ENCODE measurements at places on chromosomes 16 and 17.

DNA sequence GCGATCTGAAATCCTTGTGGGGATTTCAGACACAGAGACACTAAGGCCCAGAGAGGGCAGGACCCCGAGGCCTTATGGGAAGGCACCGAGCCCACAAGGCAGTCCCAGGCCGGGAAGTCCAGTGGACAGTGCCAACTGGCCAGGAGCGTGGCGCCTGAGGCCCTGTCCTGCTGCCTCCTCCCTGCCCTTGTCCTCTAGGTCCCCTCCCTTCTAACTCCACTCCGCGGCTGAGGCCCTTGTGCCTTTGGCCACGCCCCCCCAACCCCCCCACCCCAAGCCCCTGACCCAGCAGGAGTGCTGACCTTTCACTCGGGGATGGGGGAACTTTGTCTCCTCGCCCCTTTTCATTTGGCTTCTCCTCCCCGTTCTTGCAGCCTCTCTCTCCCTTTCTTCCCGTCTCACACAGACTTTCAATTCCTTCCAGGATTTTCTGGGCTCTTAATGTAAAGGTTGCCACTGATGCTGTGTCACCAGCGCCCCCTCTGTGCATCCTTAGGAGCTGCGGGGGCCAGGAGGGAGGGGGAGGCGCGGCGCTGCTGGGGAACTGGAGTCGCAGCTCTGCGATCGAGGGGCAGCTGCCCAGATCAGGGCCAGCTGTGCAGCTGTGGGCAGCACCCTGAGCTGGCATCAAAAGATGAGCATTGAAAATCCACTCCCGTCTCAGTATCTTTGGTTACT, 29.1 kb downstream of the CRHR1 start:
- DNase-seq, result no peak

DNA sequence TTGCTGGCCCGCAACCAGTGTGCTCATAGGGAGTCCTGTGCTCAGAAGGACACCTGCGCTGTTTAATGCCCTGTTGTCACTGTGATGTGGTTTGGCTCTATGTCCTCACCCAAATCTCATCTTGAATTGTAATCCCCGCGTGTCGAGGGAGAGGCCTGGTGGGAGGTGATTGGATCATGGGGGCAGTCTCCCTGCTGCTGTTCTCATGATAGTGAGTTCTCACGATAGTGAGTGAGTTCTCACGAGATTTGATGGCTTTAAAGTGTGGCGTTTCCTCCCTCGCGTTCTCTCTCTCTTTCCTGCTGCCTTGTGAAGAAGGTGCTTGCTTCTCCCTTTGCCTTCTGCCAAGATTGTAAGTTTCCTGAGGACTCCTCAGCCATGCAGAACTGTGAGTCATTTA, 66.8 kb downstream of the AKAP1 start:
- no peak for DNase-seq

- no peak for DNase-seq
These were observed 59.4 kb upstream of the SIAH1 start for GRCh38 chr16:48444574-48444973.

GRCh38 chr17:81453076-81453475, 57.8 kb downstream of the BAHCC1 start:
- DNase-seq, result no peak

- no peak for DNase-seq
These were observed 11.5 kb upstream of the IGF2BP1 start for GRCh38 chr17:48985436-48986245.

DNA sequence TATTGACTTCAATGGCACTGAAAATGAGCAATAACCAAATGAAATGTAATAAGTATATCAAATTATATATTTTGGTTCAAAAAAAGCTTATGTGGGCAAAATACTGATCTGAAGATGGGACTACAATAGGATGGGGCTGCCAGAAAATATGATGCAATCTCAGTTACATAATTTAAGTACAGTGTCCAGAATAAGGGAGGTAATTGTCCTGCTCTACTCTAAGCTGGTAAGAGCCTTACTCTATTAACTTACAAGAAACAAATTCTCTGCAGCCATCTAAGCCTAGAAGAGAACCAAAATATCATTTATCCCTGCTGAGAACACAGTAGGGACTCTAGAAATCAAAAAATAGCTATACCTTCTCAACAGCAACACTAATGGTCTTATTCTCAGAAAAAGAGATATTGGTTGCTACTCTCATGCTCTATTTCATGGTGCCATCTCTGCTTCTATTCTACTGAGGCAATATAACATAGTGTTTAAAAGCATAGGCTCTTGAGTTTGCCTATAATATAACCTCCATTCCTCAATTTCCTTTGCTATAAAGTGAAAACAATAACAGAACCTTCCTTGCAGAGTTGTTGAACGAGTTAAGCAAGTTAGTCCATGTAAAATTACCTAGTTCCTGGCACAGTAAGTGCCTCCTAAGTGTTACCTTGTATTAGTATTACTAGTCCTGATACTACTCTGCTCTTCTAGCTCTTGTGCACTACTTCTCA, 19.9 kb downstream of the NQO1 start:
- no peak for DNase-seq

DNA sequence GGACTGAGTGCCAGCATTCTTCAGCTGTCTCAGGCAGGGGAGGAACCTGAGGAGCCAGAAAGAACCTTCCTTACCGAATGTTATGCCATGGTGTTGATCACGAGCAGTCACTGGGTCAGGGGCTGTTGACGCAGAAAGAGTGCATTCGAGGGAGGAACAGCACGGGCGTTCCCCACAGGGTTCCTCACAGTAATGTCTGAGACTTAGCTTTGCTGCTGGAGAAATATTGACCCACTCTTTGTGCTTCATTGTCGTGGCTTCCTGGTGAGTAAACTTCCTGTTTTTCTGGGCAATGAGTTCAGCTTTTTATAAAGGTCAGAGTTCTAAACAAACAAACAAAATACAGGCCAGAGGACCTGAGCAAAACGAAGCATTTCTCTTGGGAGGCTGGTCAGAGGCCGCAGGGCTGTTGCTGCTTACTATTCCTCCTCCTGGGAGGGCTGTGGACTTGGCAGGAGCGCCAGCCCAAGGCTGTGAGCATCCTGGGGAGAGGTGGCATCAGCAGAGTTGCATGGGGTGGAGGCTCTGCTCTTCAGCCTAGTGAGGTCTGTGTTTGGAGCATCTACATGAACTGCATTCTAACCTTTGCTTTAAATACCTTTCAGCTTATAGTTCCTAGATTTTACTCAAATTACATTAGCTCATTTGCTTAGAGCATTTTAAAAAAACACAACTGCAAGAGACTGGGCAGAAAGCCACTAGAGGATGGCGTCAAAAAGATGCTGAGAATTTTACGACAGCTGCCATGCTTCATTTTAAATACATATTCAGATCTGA, 143.1 kb upstream of the CACNG5 start:
- DNase-seq, result peak; percentile 51

- no peak for DNase-seq
These were observed 64.3 kb downstream of the IGF2BP1 start for GRCh38 chr17:49061524-49061943.

DNA sequence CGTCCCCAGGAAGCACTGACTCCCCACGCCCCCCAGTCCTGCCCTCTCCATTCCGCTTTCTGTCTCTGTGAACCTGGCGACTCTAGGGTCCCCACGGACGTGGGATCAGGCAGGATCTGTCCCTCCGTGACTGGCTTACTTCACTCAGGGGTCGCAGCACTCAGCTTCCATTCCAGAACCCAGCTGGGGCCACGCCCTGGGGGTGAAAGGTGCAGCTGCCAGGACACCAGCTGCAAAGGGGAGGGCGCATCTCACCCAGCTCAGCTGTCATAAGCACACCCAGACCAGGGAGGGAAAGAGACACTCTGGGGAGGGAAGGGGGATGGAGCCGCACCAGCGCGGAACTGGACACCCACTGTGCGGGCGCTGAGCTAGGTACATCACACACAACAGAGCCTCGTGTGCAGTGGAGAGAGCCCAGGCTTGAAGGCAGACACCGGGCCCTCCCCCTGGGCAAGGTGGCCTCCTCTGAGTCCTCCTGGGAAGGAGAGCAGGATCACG, 18.5 kb upstream of the HEXD start:
- DNase-seq, result no peak

DNA sequence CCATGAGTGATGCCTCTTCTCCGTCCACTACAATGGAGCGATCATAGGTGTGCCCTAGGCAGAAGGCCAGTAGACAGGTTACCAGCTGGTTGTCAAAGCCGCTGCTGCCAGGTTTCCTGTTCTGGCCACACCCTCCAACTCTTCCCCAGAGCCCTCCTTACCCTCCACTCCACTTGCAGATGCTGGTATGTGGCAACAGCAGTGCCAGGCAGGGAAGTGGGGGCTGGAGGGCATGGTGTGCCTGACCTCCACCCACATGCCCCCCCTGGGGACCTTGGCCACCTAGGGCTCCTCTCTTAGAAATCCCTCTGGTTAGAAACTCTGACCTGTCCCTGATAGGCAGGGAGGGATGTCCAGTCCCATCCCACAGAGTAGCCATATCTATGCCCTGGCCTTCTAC, 1.5 kb downstream of the RRAD start:
- no peak for DNase-seq

DNA sequence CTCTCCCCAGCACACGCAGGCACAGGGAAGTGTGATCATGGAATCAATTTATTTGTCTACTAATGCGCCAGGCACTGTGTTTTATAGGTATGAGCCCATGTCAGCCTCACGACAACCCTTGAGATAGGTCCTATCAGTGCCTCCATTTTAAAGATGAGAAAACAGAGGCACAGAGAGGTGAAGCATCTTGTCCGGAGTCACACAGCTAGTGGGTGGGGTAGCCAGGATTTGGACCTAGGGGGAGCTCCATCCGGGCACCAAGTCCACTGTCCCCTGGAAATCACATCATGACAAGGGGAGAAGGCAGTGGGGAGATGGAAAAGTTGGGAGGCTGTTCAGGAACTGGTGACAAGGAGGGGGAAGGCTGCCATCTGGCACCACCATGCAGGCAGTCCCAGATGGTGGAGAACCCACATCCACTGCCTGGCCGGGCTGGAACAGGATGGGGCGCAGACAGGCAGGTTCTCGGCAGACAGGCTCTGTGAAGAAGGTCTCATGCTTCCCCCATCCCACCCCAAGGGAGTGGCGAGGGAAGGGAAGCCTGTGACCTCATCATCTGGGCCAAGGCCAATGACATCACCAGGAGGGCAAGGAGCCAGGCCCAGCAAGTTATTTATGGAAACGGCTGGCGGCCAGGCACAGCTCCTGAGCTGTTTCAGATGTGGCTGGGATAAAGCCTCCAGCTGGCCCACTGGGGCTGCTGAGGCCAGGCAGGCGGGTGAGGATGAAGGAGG, 126.0 kb upstream of the SDK2 start:
- DNase-seq, result peak; percentile 98

DNA sequence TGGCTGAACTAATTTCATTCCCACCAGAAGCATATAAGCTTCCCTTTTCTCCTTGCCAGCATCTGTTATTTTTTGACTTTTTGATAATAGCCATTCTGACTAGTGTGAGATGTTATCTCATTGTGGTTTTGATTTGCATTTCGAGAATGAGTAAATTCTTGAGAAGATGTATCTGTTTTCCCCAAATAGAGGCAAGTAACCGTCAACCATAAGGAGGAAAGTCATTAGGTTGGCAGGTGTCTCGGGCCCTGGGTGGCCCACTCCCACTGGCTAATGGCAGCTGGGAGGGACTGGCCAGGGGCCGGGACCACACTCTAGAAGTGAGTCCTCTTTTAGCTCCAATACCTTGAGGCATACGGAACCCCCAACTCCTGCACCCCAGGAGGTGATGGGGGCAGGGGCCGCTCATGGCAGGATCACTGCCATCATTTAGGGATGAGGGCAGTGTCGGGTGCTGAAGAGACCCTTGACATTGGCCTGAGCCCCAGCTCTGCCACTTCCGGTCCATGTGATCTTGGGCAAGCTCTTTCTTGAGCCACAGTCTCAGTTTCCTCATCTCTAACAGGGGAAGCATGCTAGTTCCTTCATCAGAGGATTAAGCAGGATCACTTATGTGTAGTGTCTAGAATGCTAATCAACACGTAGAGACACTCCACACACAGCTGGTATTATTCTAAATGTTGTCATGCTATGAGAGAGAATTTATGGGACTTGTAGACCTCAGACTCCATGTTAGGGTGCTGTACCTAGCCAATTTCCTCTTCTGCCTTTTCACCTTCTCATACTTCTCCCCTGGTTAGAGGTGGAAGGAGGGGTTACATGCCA, 44.3 kb downstream of the RGS9 start:
- no peak for DNase-seq

- DNase-seq, result no peak
These were observed 19.5 kb upstream of the RAP1GAP2 start for GRCh38 chr17:2776589-2777241.

DNA sequence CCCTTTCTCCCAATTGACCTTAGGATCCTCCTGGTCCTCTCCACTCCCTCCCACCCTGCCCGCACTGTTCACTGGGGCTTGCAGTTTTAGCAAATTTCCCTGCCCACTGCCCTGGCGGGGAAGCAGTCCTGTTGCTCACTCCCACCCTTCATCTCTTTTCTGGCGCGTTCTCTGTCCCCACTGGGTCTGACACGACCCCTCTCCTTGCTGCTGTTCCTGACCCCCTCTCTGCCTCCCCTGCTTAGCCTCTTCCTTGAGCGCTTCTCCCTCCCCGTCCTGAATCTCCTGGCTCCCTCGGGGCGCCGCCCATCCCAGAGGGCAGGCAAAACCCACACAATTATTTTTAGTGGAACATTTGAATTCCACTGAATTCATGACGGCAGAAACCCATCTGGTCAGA, 1796.4 kb downstream of the TP53TG3F start:
- no peak for DNase-seq
